ENCODE measurements at places on chromosomes 5 and 9. TPM values are rescaled to one million over a fixed set of nuclear protein-coding genes. Genes with fewer than 3 reads are reported as not detected.

The PCDHGA2 gene
- 0.27 TPM for polyA plus RNA-seq

GRCh38 chr9:757246-757881 is 84.1 kb upstream of the DMRT1 start:
- DNase-seq = peak; percentile 28
- no peaks in the 10 kb centered on the region for H3K36me3 ChIP-seq
- no peak overlapping the region for H3K4me3 ChIP-seq
- H3K27me3 ChIP-seq = peaks cover 10% of the 10 kb centered on the region
- H3K4me1 ChIP-seq = no peaks in the 10 kb centered on the region
- no peak overlapping the region for H3K27ac ChIP-seq

The ST8SIA4 gene
- polyA plus RNA-seq = 0.54 TPM

- no peak overlapping the region for H3K27ac ChIP-seq
- no peaks in the 10 kb centered on the region for H3K4me1 ChIP-seq
- no peaks in the 10 kb centered on the region for H3K27me3 ChIP-seq
Observed at GRCh38 chr5:100913298-100913697, 10.2 kb upstream of the ST8SIA4 start.

The C9orf50 gene
- not detected for polyA plus RNA-seq

- H3K27ac ChIP-seq = no peak overlapping the region
- no peaks in the 10 kb centered on the region for H3K36me3 ChIP-seq
- no peaks in the 10 kb centered on the region for H3K4me1 ChIP-seq
Observed at GRCh38 chr9:126793686-126794417, 11.0 kb upstream of the ZBTB43 start.
